ENCODE measurements at places on chromosomes 7 and 10.

DNA sequence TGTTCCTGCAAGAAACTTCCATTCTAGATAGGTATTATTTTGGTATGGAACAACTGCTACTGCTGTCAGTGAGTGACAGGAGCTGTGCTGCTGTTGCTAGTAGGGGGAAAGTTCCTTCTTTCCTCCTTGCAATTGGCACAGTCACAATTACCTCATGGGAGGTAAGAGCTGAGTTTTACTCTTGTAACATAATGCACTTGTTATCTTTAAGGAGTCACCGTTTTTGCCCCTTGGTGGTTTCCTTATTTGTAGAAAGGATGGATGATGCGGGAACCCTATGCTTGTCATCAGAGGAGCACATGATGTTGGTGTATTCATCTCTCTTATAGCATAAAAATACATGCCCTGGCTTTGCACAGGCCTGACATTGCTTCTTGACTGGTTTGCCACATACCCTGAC lies 234.7 kb upstream of the NPY start:
- DNase-seq = no peak

- no peak for DNase-seq
These were observed 3.1 kb upstream of the SMURF1 start for GRCh38 chr7:99146979-99147378.

GRCh38 chr10:119663866-119664698 lies 12.9 kb downstream of the BAG3 start:
- peak; percentile 60 for DNase-seq

- no peak for DNase-seq
These were observed 13.1 kb upstream of the SLC26A3 start for GRCh38 chr7:107816011-107816566.

DNA sequence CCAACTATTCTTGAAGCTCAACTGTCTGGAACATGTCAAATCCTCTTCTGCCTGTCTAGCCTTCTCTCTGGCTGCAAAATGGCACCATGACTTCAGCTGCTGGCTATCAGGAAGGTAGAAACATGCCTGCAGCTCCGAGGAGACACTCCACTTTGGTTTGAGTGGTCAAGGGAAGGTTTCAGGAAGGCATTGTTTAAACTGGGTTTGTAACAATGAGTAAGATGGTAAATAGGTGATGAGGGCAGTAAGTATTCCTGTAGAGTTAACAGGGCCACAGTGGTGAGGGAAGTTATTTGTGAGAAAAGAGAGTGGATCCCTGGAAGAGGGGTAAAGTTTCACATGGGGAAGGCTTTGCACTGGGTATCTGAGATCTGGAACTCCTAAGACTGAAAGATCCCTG lies 231.5 kb downstream of the ABCA13 start:
- DNase-seq = no peak

DNA sequence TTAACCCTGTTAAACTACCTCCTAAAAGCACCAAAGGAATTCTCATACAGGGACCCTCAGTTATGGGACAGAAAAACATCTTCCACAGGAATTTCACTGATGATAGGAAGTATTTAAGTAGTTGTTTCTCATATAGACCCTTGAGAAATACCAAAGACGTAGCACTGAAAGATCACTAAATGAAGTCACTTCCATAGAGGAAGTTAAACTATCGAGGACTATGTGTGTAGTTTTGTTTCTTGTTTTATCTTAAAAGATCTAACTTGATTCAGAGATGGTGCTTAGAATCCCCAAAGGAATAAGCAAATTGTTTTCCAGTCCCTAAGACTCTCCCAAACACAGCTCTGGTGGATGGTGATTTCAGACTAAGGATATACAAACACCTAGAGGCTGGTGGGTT lies 94.8 kb upstream of the AFAP1L2 start:
- DNase-seq = no peak

DNA sequence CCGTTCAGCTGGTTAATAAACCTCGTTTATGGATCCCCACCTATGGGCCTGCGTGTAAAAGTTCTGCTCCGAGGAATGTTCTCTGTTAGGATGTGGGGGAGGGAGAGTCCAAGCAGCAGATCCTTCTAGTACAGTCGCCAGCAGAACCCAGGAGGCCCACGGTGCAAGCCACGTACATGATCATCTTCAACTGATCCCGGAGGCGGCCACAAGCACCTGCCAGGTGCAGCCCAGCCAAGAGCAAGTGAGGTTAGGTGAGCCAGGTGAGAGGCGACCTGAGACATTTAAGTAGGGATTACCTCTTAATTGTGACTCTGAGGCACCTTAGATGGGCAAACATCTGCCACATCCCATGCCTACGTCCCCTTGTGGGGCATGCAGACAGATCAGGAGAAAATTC lies 18.0 kb upstream of the FGFR2 start:
- no peak for DNase-seq

Data from activated CD4-positive, alpha-beta T cell treated with anti-CD3 and anti-CD28 coated beads, Interleukin-2, amount 10 ng/mL, durations not matched to agents 7 days and 5 days (primary cell).